Activated CD8-positive, alpha-beta memory T cell treated with anti-CD3 and anti-CD28 coated beads for 24 hours (primary cell): ENCODE measurements at places on chromosomes 7 and 10.

DNA sequence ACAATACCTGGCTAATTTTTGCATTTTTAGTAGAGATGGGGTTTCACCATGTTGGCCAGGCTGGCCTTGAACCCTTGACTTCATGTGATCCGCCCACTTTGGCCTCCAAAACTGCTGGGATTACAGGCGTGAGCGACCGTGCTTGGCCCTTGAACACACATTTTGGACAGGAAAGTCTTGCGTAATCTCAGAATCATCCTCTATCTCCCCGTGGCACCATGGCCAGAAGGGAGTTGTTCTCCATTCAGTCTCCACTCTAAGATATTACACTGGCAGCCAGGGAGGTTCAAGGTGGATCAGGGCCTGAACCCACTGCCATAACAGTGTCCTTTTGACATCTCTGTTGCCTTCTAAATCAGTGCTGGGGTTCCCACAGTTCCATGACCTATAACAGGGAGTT, 29.2 kb upstream of the GALNTL5 start:
- no peak for DNase-seq

- DNase-seq, result no peak
These were observed 318.5 kb downstream of the SH2D4B start for GRCh38 chr10:80856186-80856585.

- DNase-seq, result no peak
These were observed 427.1 kb downstream of the TCERG1L start for GRCh38 chr10:130884456-130884855.

- DNase-seq, result no peak
These were observed 6.4 kb downstream of the TAS2R41 start for GRCh38 chr7:143484119-143484518.

GRCh38 chr7:4797858-4798705, 22.7 kb downstream of the AP5Z1 start:
- DNase-seq, result peak; percentile 88
